ENCODE measurements at places on chromosomes 6 and 20.

DNA sequence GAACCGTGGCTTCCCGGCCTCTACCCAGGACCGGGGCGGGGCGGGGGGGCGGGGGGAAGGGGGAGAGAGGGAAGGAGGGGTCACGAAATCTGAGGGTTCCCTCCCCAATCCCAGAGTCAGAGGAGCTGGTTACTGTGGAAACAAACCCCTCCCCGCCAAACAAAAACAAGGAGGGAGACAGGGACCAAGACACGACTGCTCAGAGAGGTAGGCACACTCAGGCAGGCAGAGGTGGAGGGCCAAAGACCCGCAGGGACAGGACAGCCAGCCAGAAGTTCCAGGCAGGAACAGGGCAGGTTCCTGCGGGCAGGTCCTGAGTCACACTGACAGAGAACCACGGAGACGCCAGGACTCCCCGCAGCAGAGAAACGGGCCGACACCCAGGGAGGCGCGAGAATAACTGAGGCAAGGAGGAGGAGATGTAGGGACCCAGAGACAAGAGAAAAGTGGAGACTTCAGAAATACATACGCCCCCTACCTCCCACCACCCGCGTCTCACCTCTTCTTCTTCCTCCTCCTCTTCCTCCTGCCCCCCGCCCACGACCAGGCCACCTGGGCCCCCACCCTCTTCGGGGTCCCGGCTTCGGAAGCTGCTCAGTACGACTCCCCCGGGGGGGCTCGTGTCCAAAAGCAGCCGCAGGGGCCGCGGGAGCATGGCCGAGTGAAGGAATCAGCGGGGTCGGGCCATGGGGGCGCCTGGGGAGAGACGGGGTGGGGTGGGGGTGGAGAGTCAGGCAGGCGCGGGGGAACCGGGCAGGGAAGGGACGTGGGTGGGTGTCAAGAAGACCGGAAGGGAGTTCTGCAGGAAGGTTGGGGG is 578 bp downstream of the RGL2 start:
- no peak for DNase-seq

- DNase-seq, result no peak
Measured at GRCh38 chr6:104580452-104580851, 279.3 kb downstream of the HACE1 start.

- no peak for DNase-seq
Measured at GRCh38 chr20:57382516-57382915, 8.7 kb upstream of the RBM38 start.

- no peak for DNase-seq
Measured at GRCh38 chr6:150741633-150742200, 123.8 kb upstream of the MTHFD1L start.

DNA sequence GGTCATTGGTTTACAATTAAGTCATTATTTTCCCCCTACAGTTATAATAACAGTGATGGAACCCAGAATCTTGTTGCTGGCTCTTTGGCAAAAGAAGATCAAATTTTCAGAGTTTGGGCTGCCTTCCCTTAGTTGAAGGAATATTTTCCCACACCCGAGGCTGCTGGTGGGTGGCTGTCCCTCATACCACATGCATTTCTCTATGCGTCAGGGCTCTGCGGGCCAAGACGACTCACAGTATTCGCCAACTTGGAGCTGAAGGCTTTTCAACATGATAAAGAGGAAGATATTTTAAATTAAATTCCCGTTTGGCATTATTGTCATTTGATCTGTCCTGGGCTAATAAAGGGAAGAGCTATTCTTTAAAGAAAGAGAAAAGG is 102.2 kb upstream of the SASH1 start:
- DNase-seq, result no peak

- no peak for DNase-seq
Measured at GRCh38 chr6:54419885-54420284, 111.6 kb downstream of the TINAG start.

GRCh38 chr6:209432-210103 is 82.7 kb upstream of the DUSP22 start:
- DNase-seq, result peak; percentile 40

DNA sequence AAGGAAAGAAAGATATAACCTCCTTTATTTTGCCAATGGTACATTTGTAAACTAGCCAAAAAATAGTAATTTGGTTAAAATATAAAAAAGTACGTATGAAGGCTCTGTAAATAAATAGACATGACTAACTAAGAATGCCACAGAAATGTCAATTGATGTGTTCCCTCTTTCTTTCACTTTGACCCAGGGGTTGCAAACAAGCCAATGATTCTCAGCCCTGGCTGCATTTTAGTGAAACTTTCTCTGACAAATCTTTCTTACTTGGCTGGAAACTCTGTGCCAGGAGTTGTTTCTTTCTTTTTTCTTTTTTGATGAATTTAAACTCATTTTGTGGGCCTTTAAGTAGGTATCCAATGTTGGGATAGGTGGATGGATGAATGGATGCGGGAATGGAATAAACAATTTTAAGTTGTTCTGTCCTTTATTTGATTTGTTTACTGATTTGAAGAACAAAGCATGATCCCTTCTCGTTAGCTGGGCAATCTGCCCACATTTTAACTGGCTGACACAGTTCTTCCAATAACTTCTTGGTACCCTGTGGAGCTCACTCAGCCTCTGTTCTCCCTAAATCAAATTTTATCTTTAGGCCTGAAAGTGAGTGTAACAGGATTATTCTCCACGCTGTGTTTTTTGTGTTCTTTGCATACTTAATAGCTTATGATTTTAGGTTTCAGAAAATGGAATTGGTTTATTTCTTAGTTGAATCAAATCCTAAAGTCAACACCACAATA is 58.6 kb upstream of the GCLC start:
- no peak for DNase-seq

- DNase-seq, result no peak
Measured at GRCh38 chr6:83594941-83595340, 82.6 kb downstream of the PRSS35 start.

DNA sequence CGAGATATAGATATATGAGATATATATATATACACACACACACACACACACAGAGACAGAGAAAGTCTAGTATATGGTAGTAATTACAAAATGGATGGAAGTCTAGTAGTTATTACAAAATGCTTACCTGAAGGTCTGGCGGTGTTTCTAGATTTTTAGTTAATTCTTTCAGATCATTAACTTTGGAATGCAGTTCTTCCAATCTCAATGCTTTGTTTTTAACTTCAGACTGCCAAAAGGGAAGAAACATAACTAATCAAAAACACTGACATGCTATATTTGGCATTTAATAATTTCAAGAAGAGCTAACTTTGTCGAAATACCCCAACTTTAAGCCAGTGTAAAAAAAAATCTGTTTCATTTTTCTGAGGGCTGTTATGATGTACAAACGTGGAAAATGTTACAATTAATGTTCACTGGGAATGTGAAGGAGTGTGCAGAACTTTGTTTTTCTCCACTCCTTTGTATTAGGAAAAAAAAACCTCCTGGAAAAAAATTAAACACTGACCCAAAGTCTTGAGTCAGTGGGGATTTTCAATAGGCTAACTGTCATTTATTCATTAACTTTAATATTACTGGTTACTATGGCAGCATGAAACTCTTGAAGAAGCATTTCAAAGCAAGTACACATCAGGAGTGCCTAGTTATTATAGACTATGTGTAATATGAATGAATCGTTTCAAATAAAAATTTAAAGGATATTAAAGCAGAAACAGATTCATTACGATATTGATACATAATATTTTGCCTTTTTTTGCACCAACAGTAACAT is 232.9 kb downstream of the SYNE1 start:
- no peak for DNase-seq

GRCh38 chr6:73123632-73124329 is 101.5 kb downstream of the KHDC1L start:
- DNase-seq, result no peak

DNA sequence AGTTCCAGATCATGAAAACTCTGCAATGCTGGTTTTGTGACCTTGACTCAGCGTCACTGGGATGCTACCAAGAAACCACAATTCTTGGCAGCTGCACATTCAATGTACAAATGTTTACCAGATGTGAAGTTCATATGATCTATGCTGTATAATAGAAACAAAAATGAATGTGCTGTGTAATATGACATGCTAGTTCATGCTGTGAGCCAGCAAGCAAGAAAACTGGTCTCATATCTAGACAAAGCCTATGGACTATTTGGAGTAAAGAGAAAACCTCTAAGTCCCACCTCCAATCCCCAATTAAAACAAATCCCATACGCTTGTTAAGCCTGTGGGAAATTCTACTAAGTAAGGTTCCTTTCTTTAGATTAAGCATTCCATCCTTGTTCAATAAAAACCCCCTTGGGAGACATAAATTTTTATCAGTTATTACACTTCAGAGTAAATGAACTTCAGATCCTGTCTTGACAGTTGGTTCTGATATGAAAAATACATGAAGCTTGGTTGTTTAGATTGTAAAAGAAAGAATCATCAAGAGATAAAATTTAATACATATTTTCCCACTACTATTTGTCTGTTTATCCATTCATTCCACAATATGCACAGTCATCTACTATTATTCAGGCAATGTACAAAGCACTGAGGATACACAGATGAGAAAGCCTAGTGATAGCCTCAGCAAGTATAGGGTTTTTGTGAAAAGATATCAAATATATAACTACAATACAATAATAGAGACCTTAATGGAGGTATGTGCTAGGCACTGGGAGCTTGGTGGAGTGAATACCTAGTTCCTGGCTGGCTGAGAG is 20.1 kb downstream of the COL21A1 start:
- DNase-seq, result no peak

DNA sequence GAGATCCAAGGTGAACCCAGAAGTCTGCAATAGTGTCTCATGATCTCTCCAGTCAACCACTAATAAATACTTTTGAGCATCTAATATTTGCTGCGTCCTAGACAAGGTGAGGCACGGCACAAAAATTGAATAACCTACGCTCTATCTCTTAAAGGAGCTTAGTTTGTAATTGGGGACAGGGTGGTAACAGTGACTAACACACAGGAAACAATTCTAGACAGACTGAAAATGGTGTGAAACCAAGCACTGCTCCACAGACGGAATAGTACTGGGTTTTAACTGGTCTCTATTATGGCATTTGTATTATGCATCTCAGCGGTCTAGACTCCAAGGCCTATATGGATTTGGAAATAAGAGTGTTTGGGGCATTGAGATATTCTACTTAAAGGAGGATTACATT is 120.1 kb downstream of the CLIC5 start:
- DNase-seq, result no peak

GRCh38 chr6:131103901-131104300 is 31.4 kb upstream of the AKAP7 start:
- DNase-seq, result no peak

- DNase-seq, result no peak
Measured at GRCh38 chr6:66340736-66341135, 633.7 kb upstream of the EYS start.

GRCh38 chr6:133954657-133955576 is 1.9 kb downstream of the TBPL1 start:
- no peak for DNase-seq

GRCh38 chr6:15557174-15557573 is 105.7 kb downstream of the DTNBP1 start:
- DNase-seq, result no peak

DNA sequence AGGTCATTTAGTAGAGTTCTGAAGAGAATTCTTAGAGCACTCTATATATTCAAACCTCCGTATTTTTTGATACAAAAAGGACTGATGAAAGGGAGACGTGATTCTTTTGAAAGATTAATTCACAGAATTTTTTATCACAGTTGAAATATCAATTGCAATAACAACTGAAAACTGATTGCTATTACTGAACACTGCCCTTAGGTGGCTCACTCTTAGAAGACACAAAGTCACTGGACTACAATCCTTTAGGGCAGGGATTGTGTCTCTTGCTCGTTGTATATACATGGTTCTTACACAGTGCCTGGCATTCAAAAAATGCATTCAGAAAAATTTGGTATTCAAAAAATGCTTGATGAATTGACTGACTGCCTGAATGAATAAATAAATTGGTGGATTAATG is 17.1 kb upstream of the CALHM6 start:
- DNase-seq, result no peak

DNA sequence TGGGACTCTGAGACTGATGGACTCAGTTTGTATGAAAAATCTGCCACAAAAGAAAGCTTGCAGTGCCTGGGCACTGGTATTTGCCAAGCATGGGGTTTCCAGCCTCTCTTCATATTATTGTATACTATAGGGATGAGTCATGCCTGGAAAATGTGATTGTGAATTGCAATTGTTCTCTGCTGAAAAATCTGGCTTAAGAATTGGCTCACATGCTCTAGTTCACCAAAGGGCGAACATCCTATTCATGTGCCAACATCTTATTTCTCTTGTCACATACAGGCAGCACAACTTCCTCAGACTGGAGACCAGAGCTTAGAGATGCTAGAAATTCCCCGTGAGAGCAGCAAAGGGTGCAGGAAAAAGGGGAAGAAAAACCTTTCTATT is 103.6 kb upstream of the KCNK16 start:
- DNase-seq, result no peak

GRCh38 chr6:11462742-11463397 is 74.7 kb upstream of the TMEM170B start:
- DNase-seq, result no peak

DNA sequence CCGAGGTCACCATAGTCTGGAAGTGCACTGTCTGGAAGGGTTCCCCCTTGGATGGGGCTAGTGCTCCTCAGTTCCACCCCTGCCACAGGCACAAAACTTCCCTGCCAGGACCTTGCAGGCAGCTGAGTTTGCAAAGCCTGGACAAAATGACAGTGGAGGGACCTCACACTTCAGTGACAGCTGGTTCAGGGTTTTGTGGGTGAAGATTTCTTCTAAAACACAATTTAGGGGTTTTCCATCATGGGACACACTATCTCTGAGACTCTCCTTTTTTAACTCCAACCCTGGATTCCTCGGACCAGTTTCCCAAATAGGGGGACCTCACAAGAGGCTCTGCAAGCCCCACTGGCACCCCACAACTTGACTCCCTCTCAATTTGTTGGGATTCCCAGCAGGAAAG is 33.6 kb upstream of the PREX1 start:
- DNase-seq, result no peak

DNA sequence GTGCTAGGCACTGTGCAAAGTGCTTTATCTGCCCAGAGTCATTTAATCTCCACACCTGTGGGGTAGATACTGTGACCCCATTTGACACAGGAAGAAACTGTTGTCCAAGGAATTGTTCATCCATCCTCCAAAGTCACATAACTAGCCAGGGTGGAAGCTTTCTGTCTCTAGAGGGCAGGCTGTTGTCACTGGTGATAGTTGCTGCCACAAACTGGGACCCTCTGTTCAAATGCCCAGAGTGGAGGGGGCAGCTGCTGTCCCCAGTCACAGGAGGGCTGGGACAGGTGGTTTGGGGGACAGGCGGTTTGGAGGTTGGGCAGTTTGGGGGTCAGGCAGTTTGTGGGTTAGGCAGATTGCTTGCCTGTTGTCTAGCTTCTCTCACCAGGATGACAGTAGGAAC is 16.1 kb upstream of the TMEM242 start:
- DNase-seq, result no peak

GRCh38 chr20:59581993-59582679 is 22.2 kb upstream of the PHACTR3 start:
- no peak for DNase-seq
